ENCODE measurements at places on chromosomes 4 and X.

DNA sequence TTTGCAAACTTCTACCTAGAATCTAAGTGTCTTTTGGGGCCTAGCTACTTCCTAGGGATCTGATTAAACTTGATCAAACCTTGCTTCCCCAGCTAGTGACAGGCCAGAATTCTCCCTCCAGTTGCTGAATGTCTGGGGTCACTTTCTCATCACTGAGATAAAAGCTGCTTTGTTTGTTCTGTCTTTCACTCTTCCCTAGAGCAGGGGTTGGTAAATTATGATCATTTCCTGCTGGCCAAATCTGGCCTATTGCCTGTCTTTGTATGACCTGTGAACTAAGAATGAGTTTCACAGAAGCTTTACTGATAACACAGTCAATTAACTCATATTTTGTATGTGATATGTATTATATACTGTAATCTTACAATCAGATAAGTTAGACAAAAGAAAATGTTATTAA is 157.8 kb upstream of the AADAT start:
- no peak for DNase-seq

- DNase-seq = no peak
These were observed 168.3 kb downstream of the AREG start for GRCh38 chr4:74613266-74613665.

- no peak for DNase-seq
These were observed 126.2 kb downstream of the IRS4 start for GRCh38 chrX:108610141-108610540.

DNA sequence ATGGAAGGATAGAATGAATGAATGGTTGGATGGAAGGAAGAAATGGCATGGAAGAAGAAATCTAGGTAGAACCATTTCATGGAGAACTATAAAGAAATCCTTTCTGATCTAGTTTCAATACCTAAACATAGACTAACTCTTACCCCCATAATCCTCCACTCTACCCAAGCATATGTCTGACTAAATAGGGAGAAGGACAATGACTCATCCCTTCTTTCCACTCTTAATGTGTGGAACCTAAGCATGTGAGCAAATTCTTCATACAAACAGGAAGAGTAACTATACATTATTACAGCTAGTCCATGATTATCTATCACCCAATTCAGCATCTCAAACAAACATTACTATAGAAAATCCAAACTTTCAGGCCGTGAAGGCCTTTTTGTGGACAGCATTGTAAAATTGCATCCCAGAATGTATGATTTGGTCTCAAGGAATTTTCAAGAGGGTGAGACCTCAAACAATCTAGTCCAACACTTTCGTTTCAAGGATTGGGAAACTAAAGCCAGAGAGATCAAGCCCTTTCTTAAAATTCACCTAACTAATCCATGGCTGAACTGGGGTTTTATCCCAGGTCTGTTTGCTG is 11.2 kb downstream of the C1QTNF7 start:
- peak; percentile 46 for DNase-seq

GRCh38 chr4:175087145-175087544 is 169.0 kb downstream of the ADAM29 start:
- no peak for DNase-seq

DNA sequence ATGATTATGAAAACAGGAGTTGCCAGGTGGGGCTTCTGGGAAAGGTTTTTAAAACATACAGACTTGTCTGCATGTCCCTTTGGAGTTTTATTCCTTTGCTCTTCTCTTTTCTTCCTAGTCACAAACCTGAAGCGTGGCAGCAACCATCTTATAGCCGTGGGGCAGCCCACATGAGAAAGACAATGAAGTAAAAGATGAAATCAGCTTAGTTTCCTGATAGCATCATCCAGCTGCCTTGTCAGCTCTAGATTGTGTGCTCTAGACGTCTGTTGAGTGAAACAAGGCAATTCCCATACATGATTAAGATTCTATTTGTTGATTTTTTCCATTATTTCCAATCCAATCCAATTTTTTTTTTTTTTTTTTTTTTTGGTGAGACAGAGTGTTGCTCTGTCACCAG is 68.9 kb downstream of the ELOVL6 start:
- DNase-seq = no peak

- no peak for DNase-seq
These were observed 250.5 kb upstream of the EDA2R start for GRCh38 chrX:66889418-66889817.

GRCh38 chr4:156968479-156968984 is 3.1 kb downstream of the PDGFC start:
- peak; percentile 87 for DNase-seq

GRCh38 chr4:41349021-41349420 is 92.3 kb downstream of the UCHL1 start:
- DNase-seq = no peak

GRCh38 chrX:20729416-20729815 is 462.7 kb upstream of the RPS6KA3 start:
- no peak for DNase-seq

GRCh38 chr4:140691369-140691768 is 64.8 kb downstream of the TBC1D9 start:
- DNase-seq = no peak

Data from inflammatory macrophage (primary cell).